ENCODE measurements at places on chromosomes 1 and 21.

- DNase-seq = no peak
Measured at GRCh38 chr1:225849925-225850324, 32.3 kb downstream of the TMEM63A start.

DNA sequence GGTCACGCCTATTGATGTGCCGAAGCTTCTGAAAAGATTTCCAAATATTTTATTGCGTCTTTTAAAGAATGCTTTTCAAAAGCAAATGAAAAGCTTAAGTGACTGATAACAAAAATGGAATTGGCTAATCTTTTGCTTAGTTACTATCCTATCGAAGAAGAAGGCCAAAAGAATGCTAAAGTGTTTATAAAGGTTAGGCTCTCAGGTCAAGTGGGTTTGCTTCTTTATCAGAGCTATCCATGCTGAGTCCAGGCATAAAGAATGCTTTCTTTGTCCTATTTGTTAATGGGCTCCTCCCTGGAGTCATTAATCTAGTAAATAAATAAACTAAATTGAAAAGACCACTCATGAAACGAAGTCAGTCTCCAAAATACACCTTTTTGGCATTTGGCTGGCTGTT is 133.4 kb upstream of the LYPLAL1 start:
- no peak for DNase-seq

DNA sequence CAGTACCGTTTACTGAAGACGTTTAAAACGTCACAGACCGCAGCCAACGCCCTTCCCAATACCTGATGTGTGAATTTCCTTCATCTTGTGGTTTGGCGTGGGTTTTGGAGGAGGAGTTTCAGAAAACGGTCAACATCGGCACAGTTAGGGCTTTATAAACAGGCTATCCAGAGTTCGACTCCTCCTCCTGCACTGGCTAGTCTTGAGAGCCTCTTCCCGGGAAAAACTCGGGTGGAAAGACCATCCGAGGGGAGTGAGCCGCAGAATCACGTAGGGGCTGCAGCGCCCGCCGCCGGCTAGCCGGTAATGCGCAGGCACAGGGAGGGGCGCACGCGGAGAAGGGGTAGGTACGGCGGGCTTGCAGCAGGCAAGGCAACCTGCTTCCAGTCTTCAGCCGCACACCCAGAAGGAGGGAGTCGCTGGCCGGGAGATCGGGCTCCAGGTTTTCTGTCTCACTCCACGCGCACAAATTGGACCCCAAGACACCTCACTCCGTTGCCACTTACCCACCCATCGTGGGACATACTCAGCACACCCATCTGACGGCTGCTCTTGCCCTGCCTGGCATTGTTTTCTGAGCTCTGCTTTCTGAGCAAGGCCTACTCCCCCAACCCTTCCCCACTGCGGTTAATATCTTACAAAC is 25.4 kb downstream of the SLC19A2 start:
- DNase-seq = no peak

GRCh38 chr1:26702680-26703038 is 6.8 kb downstream of the ARID1A start:
- DNase-seq = no peak

DNA sequence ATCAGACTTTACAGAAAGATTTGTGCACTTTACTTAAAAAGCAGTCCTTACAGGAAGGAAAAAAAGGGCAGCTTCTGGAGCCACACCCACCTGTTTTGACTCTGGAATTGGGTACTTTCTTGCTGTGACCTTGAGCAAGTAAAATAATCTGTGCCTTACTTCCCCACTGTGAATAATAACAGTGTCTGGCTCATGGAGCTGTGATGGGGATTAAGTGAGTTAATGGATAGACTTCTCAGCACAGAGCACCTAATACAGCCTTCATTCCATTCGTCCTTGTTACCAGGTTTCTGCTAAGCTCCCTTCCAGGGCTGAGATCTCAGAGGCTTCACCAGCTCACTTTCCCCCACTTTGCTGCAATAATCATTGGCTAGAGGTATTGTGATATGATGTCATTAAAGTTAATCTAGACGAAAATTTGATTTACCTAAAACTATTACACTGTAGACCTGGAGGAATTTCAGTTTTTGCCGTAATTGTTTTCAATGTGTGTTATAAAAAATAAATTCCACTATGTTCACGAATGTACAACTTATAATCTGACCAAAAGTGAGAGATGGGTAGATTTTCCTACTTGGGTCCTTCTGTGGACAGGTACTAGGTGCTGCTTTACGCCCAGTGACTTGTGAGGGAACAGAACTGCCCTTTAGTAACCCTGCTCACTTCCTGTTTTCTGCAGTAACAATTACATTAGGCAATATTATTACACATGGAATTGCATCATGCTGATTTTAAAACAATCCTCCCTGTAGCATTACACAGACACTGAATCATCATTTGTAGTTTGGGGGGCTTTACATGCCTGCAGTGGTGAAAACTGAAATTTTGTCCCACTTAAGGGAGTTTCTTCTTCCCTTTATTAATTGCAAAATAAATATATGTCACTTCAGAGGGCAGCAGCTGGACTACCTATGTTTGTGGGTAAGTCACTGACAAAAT is 19.7 kb upstream of the ABCG1 start:
- no peak for DNase-seq
